ENCODE measurements at places on chromosomes 6 and 20.

- no peak for DNase-seq
Observed at GRCh38 chr6:98925831-98926230, 21.9 kb downstream of the FBXL4 start.

- DNase-seq, result no peak
Observed at GRCh38 chr20:59895908-59896307, 37.5 kb downstream of the SYCP2 start.

- DNase-seq, result no peak
Observed at GRCh38 chr20:55174635-55175034, 699.2 kb downstream of the DOK5 start.

DNA sequence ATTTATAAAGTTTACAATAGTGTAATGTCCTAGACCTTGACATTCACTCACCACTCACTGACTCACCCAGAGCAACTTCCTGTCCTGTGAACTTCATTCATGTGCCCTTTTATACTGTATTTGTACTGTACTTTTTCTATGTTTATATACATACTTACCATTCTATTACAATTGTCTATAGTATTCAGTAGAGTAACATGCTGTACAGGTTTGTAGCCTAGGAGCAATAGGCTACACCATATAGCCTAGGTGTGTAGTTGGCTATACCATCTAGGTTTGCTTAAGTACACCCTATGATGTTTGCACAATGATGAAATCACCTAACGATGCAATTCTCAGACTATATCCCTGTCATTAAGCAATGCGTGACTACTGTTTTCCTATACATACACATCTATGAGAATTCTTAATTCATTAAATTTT lies 17.5 kb downstream of the EDEM2 start:
- DNase-seq, result peak; percentile 56

- no peak for DNase-seq
Observed at GRCh38 chr6:161575523-161576254, 301.8 kb upstream of the AGPAT4 start.

GRCh38 chr6:166586424-166587156 lies at the start of gene RAMACL:
Gene RAMACL, minus strand, starts transcription at chr6:166586678. Its CDS starts 201 bp downstream, at chr6:166586477.
- DNase-seq, result peak; percentile 21

DNA sequence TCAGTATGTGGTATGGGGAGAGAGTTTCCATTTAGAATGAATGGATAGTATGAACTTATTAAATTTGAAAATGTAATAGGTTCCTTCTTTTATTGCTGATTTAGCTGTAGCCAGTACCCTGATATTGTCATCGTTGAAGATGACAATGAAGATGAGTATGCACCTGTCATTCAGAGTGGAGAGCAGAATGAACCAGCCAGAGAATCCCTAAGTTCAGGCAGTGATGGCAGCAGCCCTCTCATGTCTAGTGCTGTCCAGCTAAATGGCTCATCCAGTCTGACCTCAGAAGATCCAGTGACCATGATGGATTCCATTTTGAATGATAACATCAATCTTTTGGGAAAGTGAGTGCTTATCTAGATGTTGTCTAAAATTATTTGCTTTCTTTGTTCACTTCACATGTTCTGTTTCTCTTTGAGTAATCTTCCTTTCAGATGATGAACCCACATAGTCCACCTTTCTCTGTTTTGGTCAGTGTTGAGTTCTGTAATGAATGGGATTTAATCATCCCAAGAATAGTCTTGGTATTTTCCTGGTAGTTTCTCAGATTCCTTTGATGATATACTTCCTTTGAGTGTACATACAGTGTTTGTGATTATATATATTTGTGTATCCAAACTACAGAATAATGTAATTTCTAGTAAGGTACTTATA lies 23.3 kb downstream of the HSF2 start:
- DNase-seq, result no peak

DNA sequence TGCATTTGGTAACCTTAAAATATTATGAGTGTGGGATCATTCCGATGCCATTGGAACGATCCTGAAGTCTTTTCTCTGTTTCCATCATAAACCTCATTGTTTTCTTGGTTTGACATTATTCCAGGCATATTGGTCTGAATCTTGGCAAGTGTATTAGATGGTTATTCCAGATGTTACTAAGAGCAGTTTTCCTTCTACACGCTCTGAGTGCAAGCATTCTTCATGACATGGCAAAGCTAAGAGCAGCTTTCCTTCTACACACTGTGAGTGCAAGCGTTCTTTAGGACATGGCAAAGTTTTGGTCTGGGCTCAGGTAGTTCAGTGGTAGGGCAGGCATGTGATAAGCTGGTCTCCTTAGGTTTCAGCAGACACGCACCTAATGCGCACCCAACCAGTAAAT lies 53.0 kb downstream of the SMOC2 start:
- DNase-seq, result no peak

- peak; percentile 43 for DNase-seq
Observed at GRCh38 chr20:23136893-23137745, 51.0 kb upstream of the CD93 start.

- no peak for DNase-seq
Observed at GRCh38 chr6:12750416-12750815, 33.8 kb downstream of the PHACTR1 start.

- no peak for DNase-seq
Observed at GRCh38 chr6:118746825-118747174, 95.4 kb upstream of the CEP85L start.

GRCh38 chr20:6940048-6940447 lies 172.6 kb downstream of the BMP2 start:
- no peak for DNase-seq

DNA sequence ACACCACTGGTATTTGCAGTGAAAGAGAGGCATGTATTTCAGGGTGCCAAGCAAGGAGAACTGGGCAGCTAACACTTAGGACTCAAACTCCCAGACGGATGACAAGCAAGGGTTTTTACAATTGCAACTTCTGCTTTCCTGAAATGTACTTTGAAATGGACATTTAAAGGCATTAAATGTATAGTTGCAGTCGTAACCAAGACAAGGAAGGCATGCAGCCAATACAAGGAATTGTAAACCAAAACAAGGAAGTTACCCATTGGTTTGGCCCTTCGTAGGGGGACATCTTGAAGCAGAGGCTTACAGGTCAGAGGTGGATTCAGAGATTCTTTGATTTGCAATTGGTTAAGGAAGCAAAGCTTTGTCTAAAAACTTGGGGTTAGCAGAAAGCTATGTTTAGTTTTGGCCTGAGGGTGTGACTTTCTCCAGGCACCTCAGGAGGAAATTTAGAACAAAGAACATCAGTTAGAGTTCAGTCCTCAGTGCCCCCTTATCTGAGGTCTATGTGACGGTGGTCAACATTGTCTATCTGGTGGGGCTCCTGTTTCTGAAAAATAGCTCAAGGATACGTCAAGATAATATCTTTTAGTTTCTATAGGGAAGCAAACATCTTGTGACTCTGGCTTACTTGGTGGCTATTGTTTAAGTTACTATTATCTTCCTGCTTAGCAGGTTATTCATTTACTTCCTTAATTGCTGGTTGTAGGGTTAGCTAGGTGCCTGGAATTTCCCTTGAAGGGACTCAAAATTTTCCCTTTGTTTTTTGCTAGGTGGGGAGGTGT lies 266.0 kb downstream of the CD83 start:
- DNase-seq, result no peak

DNA sequence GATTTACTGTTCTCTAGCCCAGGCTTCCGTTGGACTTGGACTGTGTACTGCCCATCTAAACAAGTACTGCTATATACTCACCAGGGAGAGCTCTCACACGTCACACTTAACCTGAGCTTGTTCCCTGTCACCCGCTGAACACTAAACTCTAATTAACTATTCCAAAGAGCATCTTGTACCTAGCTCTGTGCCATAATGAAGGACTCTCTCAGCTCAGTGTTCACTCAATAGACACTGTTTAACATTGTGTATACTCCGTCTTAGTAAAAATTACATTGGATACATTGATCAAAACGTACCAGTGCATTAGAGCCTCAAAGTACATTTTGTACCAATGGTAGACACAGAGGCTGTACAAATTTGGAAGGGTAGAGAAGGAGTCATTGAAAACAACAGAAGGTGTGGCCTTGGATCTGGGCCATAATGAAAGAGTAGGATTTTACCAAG lies 55.4 kb upstream of the EPHA7 start:
- no peak for DNase-seq

DNA sequence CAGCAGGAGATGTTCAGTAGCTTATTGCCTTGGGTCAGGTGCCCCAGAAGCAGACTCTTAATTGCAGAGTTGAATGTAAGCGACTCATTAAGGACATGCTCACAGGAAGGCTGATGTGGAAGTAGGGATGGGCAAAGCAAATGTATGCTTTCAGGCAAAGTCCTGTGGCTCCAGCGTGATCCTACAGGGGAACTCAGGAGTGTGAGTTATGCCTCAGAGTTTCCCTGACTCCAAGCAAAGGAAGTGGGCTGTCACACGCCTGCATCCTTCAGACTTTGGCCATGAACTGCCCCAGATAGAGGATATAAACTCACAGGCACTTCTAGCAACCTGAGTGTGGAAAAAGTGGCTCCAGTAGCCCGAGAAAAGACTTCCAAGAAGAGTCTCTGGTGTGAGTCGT lies 64.9 kb upstream of the ZNF133 start:
- DNase-seq, result no peak

DNA sequence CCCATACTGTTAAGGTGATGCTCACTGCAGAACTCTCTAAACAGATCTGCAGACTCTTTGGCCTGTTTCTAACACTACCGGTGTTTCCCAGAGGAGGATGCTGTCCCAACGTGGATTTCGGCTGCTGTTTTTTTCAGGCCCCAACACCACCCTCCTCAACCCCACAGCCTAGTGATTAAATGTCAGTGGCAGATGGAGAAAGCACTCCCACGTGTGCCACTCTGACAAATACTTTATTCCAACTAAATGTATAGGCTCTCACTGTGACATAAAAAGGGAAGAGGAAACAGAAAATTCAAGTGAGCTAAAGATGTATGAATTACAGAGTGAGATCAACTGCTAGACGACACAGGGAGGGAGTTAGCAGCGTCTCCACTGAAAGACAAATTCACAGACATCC lies 3.6 kb downstream of the TBC1D20 start:
- no peak for DNase-seq

- DNase-seq, result no peak
Observed at GRCh38 chr20:31705598-31706597, 16.8 kb downstream of the BCL2L1 start.

DNA sequence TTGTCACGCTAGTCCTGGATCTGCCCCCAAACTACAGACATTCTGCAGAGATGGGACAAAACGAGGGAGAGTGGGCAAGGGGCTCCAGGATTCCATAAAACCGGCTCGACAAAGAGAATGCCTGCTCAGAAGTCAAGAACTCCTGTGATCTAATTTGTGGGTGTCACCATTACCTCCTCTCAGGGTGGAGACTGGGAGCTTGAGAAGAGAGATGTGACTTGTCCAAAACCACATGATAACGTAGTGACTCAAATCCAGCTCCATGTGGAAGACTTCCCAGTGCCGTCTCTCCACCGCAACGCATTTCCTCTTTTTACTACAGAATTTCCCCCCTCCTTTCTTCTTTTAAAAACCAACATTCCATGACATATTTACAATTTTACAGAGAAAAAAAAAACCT lies 44.3 kb downstream of the TRERF1 start:
- DNase-seq, result no peak

DNA sequence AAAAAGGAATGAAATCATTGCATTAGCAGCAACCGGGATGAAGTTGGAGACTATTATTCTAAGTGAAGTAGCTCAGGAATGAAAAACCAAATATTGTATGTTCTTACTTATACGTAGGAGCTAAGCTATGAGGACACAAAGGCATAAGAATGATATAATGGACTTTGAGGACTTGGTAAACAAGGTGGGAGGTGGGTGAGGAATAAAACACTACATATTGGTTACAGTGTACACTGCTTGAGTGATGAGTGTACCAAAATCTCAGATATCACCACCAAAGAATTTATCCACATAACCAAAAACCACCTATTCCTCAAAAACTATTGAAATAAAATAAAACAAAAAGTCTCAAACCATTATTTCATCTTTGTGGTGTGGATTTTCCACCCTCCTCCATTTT lies 593.5 kb downstream of the TENT5A start:
- DNase-seq, result no peak

- DNase-seq, result no peak
Observed at GRCh38 chr20:53855733-53856132, 214.7 kb downstream of the BCAS1 start.

GRCh38 chr6:96171112-96171511 lies 155.3 kb downstream of the FUT9 start:
- DNase-seq, result no peak

- no peak for DNase-seq
Observed at GRCh38 chr6:87917886-87918285, 129.8 kb upstream of the SPACA1 start.

GRCh38 chr20:6837730-6838129 lies 70.2 kb downstream of the BMP2 start:
- no peak for DNase-seq

- DNase-seq, result no peak
Observed at GRCh38 chr6:128525406-128525805, 5.0 kb upstream of the PTPRK start.

GRCh38 chr6:41715795-41716515 lies 19.5 kb downstream of the TFEB start:
- no peak for DNase-seq

- DNase-seq, result no peak
Observed at GRCh38 chr20:10642856-10643559, 30.8 kb downstream of the JAG1 start.

- DNase-seq, result no peak
Observed at GRCh38 chr20:20658871-20659431, 53.5 kb downstream of the RALGAPA2 start.

- no peak for DNase-seq
Observed at GRCh38 chr6:53805725-53806124, 10.9 kb downstream of the LRRC1 start.

DNA sequence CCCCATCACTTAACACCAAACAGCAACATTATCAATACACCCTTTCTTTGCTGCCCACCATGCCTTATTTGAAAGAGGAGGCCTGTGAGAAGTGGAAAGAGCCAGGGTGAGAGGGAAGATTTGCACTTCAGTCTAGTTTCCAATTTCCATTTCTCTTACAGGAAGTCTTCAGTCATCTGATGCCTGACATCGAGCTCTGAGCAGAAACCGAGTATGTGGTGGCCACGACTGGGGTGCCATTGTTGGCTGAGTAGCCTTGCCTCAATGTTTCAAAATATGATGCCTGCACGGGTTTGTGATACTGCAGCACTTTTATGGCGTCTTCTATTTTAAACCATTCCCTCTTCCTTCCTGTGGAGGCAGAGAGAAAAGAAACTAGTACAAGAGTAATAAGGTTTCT lies 39.8 kb upstream of the SMIM29 start:
- no peak for DNase-seq

DNA sequence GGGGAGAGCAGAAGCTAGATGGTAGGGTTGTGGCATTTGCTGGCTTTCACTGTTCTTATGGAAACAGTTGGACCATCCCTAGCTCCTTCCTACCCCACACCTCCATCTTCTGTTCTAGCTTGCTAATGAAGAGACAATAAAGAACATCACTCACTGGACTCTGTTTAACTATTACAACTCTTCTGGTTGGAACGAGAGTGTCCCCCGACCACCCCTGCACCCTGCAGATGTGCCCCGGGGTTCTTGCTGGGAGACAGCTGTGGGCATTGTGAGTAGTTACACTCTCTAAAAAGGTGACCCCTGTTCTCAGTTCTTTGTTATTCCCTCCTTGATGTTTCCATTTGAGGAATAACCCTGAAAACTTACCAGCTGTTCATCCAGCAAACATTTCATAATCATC lies 40.4 kb upstream of the NOP56 start:
- no peak for DNase-seq

- no peak for DNase-seq
Observed at GRCh38 chr6:22146931-22147701, 149.7 kb downstream of the PRL start.

Data from A549 (cell line).